ENCODE measurements at places on chromosomes 7 and 10. TPM values are rescaled to one million over a fixed set of nuclear protein-coding genes. Genes with fewer than 3 reads are reported as not detected.
A peak's percentile ranks its signal among the peaks of the same experiment; 100 is the strongest.

GRCh38 chr7:139720186-139720585, 57.6 kb downstream of the HIPK2 start:
- no peak for DNase-seq

DNA sequence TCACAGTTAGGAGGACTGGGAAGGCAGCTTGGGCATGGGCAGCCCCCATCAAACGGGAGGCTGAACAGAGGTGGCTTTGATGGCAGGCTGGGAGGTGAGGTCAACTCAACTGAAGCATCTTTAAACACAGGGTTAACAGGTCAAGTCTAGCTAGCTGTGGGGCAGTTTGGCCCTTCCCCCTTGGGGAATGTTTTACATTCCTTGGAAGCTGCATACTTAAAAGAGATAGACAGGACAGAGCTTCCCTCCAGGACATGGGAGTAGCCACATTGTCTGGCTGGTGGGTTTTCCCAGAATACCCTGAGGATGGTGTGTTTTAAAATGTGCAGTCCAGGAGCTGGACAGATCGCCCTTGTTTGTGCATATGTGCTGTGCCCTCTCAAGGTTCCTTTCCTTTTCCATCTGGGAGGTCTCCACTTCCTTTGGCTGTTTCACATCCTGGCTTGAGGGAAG, 6.8 kb upstream of the RASSF4 start:
- no peak for DNase-seq

GRCh38 chr10:47371629-47372485, 12.2 kb downstream of the ZNF488 start:
- DNase-seq = peak; percentile 7

GRCh38 chr10:3761021-3761686, 23.9 kb downstream of the KLF6 start:
- DNase-seq = no peak

DNA sequence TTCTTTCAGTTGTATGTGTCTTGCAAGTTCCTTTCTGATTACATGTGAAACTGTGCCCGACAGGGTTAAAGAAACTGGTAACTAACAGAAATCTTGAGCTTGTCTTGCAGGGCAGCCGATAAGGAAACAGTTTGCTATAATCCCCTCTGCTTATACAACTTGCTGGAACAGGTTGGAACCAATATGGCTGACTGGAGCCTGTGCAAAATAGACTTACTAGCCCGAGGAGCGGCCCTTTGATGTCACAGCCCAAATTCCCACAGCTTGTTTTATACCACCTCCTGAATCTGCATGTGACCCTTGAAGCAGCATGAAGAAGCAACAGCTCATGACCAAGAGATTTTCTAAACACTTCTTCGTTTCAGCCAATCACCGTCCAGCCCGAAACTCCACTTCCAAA, 3.3 kb upstream of the YKT6 start:
- DNase-seq = no peak

GRCh38 chr10:58734116-58734515, 221.4 kb downstream of the BICC1 start:
- no peak for DNase-seq

DNA sequence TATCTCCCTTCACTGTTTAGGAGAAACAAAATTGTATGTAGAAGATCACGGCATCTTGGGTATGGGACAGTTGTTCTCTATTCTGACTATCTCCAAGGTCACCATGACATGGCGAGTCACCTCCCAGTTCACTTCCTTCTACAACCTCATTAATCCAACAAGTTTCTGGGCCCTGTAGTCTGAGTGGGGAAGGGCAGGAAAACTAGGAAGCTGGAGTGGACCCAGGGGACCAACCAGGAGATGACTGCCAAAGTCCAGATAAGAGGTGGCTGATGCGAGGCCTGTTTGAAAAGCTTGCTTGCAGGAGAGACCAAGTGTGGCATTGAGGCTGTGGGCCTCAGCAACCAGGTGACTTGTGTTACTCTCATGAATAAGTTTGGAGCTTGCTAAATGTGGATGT, 584.9 kb downstream of the TNS3 start:
- no peak for DNase-seq

- DNase-seq = no peak
Measured at GRCh38 chr10:61860964-61861758, 40.3 kb upstream of the ARID5B start.

- peak; percentile 55 for DNase-seq
Measured at GRCh38 chr7:77383333-77383740, 32.8 kb downstream of the GSAP start.

Gene OR6B1
- under 0.01 TPM for total RNA-seq

Gene CLEC2L
- not detected for total RNA-seq

Gene FANK1
- total RNA-seq = 2.9 TPM

Gene TMEM270
- total RNA-seq = not detected

Gene RNF133
- 0.86 TPM for total RNA-seq
